Stimulated activated CD8-positive, alpha-beta memory T cell treated with anti-CD3 and anti-CD28 coated beads, Interleukin-12 subunit alpha, Interleukin-12 subunit beta, amount 100 ng/mL, for 4 hours (primary cell): ENCODE measurements at places on chromosomes 7 and 10.

GRCh38 chr10:33012306-33012705 is 54.3 kb upstream of the ITGB1 start:
- no peak for DNase-seq

- DNase-seq = no peak
These were observed 73.5 kb downstream of the HERC4 start for GRCh38 chr10:68001539-68001938.

DNA sequence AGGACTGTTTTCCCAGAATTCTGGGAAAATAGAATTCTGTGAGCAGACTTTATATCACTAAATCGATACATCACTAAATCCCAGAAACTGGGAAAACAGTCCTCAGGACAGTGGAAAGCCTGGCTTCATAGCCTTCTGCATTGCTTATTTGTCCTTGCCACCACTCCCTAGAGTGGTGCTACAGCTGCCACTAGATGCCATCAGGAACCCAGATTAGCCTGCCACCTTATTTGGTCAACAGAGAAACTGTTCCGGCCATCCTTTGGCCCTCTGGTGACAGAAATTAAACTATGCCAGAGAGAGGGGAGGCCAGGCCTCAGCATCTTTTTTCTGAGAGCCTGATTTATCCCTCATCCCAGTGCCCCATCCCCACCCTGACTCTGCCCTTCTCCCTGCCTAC is 19.6 kb upstream of the NFKB2 start:
- no peak for DNase-seq

GRCh38 chr10:12902135-12902572 is 99.4 kb downstream of the CCDC3 start:
- no peak for DNase-seq

DNA sequence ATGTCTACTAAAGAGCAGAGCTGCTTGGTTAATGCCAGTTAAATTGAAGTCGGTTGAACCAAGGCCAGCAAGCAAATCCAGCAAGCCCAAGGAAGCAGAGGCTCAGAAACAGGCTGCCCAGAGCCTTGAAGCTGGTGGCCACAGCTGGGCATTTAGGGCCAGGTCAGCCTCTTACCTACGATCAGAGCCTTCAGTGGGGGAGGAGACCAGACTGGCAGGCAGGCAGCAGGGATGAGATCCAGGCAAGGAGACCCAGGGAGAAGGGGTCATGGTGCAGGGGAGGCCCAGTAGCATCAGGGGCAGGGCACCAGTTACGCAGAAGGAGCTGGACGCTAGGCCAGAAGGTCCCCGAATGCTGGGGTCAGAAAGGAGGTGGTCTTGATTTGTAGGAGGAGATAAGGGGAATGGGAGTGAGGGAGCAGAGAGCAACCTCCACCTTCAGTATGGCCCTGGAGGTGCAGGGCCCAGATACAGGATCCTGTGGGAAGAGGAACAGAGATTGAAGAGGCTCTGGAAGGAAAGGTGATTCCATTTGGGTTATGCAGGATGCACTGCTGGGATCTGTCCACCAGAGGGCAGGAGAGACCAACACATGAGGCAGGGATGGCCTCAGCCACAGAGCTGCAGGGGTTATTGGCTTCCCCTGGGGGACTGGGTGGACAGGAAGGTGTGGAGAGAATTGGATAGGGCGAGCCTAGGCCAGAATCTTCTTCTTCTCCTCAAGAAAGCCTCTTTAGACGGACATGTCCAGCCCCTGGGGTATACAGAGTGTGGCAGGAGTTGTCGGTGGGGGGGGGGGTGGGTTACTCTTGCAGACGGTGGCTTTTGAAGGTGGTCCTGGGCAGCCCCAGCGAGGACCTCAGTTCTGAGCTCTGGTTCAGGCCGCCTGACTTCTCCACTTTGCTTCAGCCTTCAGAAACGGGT is 132.6 kb upstream of the PODXL start:
- peak; percentile 6 for DNase-seq

DNA sequence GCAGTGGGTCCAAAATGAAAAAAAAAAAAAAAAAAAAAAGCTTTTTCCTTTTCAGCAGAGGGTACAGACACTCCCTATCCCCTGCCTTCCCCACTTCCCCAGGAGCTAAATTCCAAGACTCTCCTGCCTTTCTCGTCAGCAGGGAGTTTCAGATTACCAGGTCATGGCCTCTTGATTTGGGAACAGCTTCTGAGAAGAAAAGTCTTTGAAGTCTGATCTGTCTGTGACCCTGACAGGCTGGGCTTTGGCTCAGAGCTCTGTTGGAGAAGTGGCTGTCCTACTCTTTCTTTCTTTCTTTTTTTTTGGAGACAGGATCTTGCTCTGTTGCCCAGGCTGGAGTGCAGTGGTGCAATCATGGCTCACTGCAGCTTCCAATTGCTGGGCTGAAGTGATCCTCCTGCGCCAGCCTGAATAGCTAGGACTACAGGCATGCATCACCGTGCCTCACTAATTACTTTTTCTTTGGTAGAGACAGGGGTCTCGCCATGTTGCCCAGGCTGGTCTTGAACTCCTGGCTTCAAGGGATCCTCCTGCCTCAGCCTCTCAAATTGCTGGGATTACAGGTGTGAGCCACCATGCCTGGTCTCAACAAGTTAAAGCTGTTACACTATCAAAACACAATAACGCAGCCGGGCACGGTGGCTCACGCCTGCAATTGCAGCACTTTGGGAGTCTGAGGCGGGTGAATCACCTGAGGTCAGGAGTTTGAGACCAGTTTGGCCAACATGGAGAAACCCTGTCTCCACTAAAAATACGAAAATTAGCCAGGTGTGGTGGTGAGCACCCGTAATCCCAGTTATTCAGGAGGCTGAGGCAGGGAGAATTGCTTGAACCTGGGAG is 59.9 kb downstream of the COL26A1 start:
- DNase-seq = no peak

- no peak for DNase-seq
These were observed 15.1 kb upstream of the NUDCD3 start for GRCh38 chr7:44505595-44505994.

DNA sequence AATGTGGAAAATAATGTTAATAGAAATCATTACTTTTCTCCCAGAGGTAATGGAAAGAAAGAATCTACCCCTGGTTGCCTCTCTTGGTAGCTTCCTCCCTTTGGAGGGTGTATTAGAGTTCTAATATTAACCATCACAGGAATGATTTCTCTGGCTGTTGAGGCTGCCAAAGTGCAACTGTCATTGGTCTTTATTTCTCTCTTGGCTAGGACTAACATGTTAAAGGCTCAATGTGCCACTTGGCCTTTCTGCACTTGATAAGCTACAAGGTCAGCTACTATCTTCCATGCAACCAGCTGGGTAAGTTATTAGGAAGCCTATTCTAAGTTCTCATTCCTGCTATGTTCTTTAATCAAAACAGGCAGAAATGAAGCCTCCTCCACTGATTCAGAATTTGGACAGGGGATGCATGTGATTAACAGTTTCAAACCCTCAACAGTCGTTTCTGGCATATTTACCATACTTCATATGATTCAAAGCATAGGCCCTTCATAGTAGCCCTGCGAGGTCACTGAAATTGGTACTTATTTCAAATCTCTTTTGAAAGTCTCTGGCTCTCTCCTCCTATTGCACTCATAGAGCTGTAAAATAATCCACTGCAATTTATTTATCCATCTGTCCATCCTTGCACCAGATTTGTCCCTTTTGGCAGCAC is 645.0 kb downstream of the SORCS1 start:
- DNase-seq = no peak

GRCh38 chr10:44913350-44914081 is 2.4 kb downstream of the TMEM72 start:
- DNase-seq = no peak

- DNase-seq = no peak
These were observed 260.6 kb downstream of the WDR37 start for GRCh38 chr10:1316809-1317143.

DNA sequence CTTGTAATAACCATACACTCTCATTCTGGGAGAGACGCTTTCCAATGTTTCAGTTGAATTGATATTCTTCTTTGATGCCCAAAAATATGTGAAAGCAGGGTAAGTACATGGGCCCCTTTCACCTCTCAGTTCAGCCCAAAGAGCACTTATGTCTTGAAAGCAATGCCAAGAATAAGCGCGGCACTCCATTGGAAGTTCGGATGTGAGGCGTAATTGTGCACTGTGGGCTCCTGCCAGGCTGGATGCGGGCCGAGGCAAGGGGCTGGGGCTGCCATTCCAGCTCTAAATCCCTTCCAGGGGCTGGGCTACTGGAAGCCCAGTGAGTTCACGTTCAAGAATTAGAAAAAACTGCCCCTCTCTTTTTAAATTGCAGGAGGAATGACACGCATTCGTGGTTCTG is 113.8 kb downstream of the EBF3 start:
- DNase-seq = no peak

- DNase-seq = no peak
These were observed 515 bp downstream of the GSDME start for GRCh38 chr7:24756545-24757352.

DNA sequence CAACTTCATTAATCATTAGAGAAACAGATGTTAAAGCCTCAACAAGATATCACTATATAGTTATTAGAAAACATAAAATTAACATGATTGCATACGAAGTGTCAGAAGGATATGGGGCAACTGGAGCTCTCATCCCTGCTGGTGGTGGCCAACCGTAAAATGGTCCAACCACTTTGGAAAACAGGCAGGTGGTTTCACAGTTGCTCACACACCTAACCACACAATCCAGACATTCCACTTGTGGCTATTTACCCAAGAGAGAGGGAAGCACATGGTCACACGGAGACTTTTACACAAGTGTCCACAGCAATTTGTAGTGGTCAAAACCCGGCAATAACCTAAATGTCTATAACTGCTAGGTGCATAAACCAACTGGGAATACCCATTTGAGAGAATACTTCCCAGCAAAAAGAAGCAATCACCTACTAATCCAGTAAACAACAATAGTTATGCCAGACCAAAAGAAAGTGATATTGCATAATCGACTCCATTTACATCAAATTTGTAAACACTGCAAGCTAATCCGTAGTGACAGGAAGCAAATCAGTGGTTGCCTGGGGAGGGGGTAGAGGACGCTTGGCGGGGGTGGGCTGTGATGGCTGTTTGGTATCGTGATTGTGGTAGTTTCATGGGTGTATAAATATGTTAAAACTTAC is 91.8 kb downstream of the LARP4B start:
- DNase-seq = no peak

DNA sequence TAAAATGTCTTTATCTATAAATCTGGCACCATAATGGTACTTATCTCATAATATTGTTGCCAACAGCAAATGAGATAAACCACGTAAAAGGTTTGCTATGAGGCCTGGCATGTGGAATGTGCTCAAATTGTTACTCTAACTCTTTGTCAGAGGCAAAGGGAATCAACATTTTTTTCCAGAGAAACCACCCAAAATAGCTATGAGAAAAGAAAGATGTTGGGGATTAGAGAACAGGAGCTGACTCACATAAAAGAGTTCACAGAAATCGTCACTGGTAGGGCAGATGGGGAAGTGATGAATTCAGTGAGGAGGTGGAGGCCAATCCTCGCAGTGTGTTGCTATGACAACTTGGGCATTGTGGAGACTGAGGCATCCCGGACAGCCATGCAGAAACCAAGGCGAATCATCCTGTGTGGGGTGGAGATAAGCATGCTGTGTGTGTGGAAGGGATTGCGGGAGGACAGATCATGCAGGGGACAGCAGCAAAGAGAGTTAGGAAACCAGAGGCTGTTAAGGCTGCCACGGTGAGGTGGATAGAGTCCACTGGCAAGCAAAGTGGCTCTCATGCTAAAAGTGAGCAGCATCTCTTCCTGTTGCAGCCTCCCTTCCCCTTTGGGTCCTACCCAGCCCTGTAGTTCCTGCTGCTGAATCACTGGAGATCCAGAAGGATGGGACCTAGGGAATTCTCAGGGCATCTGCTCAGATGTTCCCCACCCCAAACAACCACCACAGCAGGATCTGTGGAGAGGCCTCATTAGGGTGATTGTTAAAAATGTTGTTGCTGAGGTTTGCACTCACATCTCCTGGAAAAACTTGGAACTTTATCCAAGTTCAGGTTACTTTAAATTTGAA is 103.9 kb downstream of the CUBN start:
- peak; percentile 42 for DNase-seq

DNA sequence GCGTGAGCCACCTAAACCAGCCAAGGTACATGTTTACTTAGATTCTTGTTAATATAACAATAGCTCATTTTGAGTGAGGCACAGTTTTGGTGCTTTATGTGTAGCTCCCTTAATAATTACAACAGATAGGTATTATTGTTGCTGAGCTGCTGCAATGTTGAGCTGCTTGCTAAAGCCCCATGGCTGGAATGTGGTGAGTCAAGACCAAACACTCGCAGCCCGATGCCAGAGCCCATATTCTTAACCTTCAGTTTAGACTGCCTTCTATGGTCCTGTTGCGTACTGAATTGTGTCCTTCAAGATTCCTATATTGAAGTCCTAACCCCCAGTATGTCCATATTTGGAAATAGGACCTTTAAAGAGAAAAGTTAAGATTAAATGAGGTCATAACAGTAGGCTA is 407.1 kb downstream of the NEBL start:
- DNase-seq = no peak

DNA sequence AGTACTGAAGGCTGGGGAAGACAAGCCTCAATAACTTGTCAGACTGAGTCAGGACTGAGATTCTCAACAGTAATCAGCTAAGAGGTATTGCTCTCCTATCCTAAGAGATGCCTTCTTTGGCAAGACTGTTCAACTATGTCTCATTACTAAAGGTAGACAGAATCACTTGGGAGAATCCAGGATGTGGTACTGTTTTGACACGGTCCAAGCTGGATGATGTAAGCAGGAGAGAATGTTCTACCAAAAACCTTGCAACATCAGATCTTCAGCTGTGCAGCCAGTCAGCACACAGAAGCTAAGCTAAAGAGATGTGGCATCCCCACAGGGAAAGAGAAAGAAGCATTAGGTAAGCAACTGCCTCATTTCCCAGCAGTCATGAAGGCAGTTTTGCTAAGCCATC is 391.4 kb downstream of the NRG3 start:
- no peak for DNase-seq

GRCh38 chr7:132537456-132538145 is 38.7 kb downstream of the PLXNA4 start:
- no peak for DNase-seq

DNA sequence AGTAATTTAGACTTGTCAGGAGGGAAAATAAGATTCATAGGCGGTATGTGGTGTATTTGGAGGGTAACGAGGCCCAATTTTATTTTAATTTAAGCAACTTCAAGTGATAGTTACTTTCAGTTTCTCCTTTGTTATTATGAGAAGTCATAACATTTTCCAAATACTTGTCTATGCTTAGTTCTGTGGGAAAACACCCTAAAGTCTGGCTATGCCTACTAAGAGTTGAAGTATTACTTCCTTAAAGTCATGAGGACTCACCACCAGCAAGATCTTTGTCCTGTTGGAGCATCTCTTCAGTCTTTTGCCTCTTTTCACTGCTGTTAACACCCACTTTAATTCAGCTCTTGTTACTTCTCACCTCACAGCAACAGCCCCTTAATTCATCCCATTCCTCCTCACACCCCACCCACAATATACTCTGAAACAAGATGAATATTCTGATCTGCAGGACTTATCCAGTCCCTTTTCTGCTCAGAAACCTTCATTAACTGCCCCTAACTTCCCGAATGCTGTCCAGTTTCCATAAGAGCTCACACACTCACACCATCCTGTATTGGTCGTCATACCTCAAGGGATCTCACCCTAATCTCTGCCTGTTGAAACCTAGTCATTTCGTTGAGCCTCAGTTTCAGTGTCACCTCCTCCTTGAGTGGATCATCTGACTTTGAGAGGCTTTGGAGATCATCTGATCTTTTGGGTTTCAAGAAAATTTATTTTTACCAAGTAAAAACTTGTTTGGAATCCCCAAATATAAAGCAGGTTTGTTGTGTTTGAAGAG is 61.3 kb downstream of the DNAH11 start:
- DNase-seq = no peak

GRCh38 chr10:28734938-28735759 is 57.8 kb downstream of the BAMBI start:
- DNase-seq = no peak

- DNase-seq = no peak
These were observed 68.8 kb upstream of the SDK1 start for GRCh38 chr7:3232228-3232627.
